ENCODE measurements at places on chromosomes 4 and X.

DNA sequence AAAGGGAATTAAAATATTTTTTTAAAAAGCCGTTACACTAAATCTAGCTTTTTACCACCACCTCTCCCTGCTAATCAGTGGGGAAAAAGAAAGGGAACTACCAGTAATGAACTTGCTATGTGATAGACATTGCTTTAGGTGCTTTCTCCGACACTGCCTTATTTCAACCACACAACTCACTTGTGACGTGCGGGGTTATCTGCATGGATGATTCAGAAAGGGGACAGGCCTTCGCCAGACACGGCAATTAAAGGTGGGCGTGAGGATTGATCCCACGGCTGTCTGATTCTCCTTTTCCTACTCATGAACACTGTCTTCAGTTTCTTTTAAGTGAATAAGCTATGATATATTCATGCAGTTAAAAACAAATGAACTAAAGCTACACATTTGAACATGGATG lies 882 bp upstream of the CXCR3 start:
- no peak for DNase-seq

DNA sequence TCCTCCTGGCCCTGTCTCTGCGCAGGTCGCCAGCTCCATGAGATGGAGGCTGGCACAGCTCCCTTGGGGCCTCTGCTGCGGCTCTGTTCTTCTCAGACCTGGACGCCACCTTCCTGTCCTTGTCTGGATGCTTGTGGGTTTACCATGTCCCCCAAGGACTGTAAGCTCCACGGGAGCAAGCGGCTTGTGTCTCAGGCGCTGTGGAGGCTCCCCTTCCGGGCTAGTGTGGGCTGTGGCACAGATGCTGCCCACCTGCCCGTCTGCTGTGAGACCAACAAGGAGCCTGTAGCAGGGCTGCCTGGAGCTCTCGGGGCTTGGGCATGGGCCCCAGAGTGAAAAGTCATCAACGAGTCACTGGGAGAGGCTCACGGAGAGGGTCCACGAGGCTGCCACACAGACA lies 25.2 kb downstream of the NAT8L start:
- no peak for DNase-seq

DNA sequence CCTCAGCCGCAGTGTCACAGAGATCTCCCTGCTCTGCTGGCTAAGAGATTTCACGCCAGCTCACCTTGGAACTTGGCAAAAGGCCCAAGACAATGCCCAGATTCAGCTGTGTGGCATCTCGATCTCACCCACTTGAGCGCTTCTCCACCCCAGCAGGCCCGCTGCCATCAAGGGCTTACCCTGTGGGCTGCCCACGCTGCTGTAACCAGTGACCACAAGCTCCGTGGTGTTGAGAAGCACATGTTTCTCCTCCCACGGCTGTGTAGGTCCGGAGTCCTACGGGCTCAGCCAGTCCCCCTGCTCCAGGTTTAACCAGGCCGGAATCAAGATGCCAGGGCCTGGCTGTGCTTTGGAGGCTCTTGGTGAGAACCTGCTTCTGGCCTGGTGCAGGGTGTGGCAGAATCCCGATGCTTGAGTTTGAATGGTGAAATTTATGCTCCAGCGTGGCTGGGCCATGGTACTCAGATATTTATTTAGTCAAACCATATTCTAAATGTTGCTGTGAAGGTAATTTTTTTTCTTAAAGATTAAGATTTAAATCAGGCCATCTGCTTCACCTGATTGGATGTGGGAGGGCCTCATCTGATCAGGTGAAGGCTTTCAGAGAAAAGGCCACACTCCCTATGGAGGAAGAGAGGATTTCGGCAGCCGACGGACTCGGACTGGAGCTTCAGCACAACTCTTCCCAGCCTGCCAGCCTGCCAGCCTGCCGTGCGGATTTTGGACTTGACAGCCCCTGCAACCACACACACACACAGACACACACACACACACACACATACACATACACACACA lies 24.8 kb upstream of the ADRA2C start:
- no peak for DNase-seq

GRCh38 chrX:132834109-132834508 lies 124.3 kb downstream of the HS6ST2 start:
- no peak for DNase-seq

DNA sequence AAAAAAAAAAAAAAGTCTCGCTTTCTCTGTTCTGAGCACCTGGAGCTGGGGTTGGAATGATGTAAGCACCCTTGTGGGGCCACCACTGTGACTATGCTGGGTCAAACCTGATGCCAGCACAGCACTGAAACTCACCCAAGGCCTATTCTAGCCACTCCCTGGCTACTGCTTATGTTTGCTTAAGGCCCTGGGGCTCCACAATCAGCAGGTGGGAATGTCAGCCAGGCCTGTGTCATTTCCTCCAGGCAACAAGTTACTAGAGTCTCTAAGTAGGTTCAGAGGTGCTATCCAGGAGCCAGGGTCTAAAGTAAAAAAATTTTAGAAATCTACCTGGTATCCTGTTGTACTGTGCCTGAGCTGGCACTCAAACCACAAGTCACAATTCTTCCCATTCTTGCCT lies 1306.8 kb downstream of the STIM2 start:
- no peak for DNase-seq

GRCh38 chr4:81635739-81636138 lies 164.0 kb upstream of the RASGEF1B start:
- peak; percentile 25 for DNase-seq

GRCh38 chr4:100348473-100348872 lies 158.2 kb upstream of the DDIT4L start:
- no peak for DNase-seq

DNA sequence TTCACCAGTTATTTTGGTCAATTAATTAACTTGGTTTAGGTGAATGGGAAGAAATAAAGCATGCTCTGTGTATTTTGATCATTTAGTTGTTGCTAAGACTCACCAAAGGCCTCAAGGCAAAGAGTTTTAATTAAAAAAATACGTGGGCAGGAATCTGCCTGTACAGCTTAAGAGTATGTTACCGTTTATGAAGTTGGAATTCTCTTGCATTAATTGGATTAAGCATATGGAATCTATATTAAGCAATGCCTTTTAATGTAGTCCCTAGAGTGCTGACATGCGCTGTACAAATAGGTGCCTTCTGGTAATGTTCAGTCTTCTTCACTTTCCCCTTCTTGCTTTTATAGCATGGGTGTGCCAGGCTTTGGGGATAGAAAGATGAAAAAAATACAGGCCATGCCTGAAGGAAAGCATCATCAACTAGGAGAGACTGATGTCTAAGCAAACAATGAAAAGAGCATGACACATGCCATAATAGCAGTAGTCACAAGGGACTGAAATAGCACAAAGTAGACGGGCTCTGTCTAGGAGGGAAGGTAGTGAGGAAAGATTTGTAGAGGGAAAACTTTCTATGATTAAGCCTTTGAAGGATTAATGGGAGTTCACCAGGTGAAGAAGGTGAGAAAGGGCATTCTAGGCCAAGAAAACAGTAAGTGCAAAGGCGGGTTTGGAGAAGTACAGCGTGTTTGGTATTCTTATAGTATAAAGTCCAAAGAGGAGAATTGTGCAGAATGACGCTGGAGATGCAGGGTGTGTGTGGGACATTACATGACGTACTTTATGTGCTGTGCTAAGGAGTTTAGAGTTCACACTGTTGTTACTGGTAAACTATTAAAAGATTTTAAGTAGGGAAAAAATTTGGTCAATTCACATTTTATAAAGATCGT lies 226.1 kb upstream of the ANXA3 start:
- DNase-seq: no peak

DNA sequence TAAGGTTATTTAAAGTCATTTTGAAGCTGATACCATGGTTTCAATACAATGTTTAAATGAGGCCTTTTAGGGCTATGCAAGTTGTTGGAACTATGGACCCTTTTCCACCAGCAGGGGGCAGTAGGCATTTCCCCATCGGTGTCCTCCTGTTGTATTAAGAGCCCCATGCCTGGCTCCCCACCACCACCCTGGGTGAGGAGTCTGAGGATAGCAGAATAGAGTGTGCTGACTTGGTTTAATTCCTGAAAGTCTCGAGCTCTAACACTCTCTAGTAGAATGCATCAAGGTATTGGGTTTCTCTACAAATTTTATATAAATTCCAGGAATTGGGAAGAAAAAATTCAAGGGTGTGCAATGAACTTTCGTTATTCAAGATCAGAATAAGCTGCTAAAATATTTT lies 234.8 kb upstream of the JADE1 start:
- DNase-seq: peak; percentile 17

DNA sequence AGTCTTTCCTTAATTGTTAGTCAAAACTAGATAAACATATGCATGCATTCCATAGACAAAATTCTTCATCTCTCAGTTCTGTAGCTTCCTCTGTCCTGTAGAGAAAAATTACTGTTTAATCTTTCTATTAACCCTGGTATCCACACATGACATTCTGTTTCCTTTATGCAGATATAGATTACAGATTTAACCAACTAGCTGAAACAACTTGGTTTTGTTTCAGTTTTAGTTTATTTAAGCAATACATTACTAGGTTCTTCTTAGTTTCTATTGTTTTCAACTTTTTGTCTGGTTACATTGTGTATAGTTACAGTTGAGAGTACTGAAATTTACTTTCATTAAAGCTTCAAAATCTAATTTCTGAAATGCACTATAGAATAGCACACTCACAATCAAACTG lies 933.9 kb upstream of the EPHA5 start:
- no peak for DNase-seq

GRCh38 chrX:154308108-154308946 lies 12.7 kb downstream of the TKTL1 start:
- no peak for DNase-seq

DNA sequence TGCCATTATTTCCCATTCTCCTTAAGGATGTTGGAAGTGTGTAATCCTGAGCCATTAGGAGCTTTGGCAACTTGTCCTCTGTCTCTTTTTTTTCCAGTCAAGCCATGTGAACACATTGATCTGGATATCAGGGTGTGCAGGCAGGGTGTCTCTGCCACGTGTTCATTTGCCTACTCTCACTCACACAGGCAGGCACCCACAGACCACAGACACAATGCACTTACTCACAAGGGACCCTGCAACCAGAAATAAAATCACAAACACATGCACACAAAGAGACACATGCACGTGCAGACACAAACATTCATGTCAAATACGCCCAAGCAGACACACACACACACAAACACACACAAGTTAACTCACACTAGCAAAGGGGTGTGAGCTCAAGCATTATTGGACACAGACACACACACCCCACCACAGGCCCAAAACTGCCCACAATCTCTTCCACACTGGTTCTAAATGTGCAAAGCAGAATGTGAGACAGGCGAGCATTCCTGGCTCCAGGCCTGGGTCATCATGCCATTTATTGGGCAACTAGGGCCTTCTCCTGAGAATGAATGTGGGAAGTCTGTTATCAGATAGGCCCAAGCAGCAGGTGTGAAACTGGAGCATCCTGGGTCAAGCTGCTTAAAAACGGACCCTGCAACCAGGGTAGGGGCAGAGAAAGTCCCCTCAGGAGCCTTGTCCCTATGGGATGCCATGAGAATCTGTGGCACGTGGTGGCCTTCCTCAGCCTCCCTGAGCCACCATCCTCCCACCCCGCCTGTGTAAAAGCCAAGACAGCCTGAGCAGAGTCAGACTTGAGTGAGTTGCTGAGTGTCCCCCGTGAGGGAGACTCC lies 63.4 kb downstream of the NBDY start:
- DNase-seq: no peak

GRCh38 chr4:142900622-142901021 lies 54.5 kb upstream of the INPP4B start:
- DNase-seq: no peak

- no peak for DNase-seq
Observed at GRCh38 chrX:46653482-46653881, 79.9 kb downstream of the CHST7 start.

GRCh38 chr4:150948710-150949109 lies 66.4 kb downstream of the LRBA start:
- no peak for DNase-seq

GRCh38 chr4:2365913-2366210 lies 52.6 kb downstream of the ZFYVE28 start:
- no peak for DNase-seq

DNA sequence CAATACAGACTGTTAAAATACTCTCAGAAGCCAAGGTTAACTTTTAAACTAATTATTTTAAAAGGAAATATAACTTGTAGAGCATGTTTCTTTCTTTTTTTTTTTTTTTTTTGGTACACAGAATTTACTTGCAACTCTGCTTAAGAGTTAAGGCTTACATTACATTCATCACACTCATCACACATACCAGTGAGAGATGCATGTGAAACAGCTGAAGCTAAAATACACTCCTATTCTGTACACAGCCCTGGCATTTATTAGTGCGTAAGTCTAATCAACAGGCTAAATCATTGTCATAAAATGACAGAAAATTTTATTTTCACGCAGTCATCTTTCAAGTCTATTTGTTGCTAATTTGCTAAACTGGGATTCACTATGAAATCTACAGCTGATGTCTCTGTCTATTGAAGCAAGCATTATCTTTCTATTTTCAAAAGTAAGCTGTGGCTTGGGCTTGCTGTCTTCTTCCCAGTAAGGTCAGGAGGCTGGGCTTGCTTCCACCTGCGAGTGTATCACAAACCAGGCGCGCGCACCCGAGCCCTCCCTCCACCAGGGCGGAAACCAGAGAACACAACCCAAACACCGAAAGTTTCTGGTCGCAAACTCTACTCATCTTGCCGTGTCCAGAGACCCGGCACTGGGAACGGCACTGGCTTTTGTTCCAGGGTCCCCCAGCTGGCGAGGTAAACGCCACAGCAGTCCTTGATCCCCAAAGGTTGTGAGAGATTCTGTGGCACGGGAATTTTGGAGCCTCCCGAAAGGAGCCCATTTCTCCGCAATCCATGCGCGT lies 3.9 kb downstream of the MAML3 start:
- peak; percentile 46 for DNase-seq

DNA sequence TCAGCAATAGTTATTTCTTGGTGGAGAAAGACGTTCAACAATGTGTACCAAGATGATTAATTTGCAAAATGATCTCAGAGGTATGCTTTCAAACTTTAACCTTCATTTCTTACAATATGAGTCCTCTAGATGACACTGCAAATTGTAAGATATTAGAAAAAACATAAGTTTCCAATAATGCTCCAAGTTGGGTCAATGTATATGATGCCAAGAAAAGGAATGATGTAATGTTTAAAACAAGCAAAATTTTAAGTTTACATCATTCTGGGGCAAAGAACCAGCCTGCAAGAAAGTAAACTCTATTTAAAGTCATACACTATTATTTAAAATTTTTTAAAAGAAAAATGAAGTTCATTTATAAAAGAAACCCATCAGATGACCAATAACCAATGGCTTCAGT lies 56.1 kb downstream of the PRSS12 start:
- DNase-seq: no peak

DNA sequence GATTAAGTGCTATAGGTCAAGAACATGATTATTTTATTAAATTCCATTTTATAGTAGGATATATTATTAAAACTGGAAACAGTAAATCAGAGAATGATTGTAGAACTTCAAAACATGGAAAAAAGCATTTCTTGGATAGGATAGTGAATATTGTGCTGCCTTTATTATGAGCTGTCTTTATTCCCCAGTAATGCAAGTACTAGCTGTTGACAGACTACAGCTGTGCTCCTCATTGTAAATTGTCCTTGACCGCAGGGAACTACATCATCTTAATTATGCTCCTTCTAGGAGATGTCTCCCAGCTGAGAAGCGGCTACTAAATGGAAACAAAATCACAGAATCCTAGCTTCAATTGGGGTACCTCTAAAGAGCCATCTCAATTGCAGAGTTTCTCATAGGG lies 1457.2 kb upstream of the PCDH7 start:
- DNase-seq: no peak
